ENCODE measurements at places on chromosomes 11 and 22. TPM values are rescaled to one million over a fixed set of nuclear protein-coding genes. Genes with fewer than 3 reads are reported as not detected.

MMP7 gene
- total RNA-seq: not detected

APOBEC3F gene
- total RNA-seq: 6.4 TPM

SH3BP1 gene
- total RNA-seq: 3.0 TPM

TMPRSS13 gene
- 0.18 TPM for total RNA-seq

OR51E2 gene
- not detected for total RNA-seq

POU2AF2 gene
- total RNA-seq: not detected

DNA sequence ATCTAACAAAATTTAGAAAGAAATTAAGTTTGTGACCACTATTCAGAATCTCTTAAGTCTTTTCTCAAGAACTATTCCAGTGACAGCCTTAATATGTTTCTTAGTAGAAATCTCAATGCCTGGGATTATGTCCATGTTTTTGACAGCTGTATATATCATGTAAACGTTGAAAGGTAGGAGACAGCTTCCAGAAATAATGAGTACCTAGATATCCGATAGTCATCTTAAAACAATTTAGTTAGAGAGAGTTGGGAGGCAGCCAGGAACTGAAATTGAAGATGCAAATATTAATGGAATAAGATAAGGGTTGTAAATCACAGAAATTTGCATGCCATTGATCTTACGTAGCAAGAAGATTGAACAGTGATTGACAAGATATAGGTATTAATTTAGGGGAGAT is 955.2 kb downstream of the JRKL start:
- no peak for DNase-seq

DNA sequence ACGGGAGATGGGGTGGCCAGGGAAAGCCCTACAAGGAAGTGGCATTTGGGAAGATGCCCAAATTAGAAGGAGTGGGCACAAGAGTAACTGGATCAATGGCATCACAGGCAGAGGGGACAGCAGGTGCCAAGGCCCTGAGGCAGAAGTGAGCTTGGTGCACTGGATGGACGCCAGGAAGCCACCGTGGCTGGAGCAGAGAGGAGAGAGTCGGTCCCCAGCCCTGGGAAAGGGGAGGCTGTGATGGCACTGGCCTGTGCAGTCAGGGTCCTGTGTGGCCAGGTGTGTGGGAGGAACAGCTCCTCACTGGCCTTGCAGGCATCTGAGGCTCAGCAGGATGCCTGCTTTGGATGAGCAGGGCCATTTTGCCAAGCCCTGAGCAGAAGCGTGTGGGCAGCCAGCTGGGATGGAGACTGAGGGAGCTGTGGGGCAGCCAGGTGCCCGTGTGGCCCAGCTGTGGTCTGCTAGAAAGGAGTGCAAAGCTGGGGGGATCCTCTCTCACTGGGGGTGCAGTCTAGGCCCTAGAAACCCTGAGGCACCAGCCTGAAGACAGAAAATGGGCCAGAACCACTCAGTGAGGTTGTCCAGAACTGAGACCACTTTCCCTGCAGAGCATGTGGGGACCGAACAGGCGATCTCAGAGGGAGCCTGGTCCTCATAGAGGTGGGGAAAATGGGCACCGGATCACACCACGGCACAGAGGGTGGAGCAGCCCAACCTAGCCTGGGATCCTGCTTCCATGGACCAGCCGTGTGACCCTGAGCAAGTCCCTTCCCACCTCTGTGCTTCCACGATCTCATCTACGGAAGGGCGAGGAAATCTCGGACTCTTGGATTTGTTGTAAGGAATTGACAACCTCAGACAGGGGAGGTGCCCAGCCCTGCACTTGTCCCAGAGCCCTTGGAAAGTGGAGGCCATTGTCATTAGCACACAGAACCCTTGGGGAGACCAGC is 78.6 kb upstream of the RTL6 start:
- DNase-seq: no peak

- no peak for DNase-seq
Observed at GRCh38 chr11:78156127-78156844, 16.9 kb upstream of the ALG8 start.

DNA sequence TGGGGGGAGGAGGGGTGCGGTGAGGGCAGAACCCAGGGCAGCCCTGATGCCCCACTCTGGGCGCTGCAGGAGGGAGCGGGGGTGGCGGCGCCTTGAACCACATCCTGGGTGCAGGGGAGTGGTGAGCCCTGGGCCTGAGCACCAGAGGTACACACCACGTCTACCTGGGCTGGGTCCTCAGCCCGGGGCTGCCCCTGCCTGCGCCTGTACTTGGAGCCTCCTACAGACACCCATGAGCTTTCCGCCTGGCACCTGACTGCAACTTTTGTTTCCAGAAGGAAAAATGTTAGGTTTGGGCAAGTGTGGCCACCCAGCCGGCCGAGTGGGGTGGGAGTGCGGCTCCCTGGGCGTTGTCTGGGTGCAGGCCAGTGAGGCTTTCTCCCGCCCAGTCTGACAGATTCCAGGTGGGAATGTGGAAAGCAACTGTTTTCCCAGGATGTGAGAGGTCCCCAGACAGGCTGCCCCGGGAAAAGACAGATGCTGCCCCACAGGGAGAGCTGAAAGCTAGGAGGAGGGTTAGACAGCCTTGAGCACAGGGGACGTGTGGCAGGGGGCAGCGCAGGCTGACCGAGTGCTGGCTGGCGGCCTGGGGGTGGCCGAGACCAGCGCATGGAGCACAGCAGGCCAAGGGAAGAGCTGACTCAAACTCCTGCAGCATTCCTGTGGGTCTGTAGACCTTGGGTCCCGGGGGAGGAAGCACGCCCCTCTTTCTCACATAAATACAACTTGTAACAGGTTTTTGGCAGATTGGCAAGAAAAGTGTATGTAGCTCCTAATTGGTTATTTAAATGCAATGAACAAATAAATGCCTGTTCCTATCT is 44.1 kb downstream of the GNB1L start:
- DNase-seq: no peak

- DNase-seq: no peak
Observed at GRCh38 chr11:110373051-110373702, 56.6 kb upstream of the FDX1 start.

GRCh38 chr11:7520981-7521487 is 7.2 kb downstream of the PPFIBP2 start:
- DNase-seq: no peak

DNA sequence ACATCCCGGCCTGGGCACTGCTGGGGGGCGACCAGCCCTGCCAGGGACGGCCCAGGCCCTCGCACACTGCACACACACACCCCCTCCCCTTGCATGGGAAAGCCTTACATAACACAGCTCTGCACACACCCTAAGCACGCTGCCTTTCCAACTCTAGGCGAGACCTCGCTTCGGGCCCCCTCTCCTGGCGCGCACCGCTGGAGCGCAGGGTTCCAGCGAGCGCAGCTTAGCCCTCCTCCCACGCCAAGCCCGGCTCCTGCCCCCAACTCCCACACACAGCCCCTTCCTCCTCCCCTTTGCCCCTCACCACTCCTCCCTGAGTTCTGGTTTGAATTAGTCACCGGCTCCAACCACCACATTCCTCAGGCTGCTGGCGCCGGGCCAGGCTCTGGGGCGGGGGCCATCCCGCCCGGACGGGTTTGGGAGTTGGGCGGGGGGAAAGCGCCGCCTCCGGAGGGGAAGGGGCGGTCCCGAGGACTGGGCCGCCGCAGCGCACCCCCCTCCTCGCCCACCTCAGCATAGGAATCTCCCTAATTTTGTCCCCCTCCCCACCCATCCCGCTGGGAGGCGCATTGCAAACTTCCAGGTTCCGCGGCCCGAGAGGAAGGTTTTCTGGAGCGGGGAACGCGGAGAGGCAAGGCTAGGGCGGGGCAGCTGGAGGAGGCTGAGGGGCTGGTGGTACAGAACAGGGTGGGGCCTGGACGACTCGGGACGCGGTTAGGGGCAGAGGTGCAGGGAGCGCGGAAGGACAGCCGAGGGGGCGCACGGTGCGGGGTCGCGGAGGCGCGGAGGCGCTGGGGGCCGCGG is 966 bp downstream of the AHNAK start:
- DNase-seq: peak; percentile 97

- DNase-seq: no peak
Observed at GRCh38 chr11:118234833-118235232, 10.0 kb upstream of the JAML start.

DNA sequence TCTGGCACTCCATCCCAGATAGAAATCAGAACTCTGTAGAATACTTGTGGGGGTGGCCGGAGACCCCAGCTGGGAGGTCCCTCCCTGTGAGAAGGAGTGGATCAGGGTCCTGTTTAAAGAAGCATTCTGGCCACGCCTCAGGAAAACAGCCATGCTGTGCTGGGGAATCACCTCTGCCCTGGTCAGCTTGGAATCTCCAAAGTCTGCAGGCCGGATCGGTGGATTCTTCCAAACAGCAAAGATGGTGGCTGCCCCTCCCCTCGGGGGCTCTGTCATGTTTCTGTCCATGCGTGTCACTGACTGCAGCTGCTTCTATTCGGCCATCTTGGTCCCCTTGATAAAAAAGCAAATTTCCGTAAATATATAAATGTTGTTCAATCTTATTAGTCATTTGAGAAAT is 365.9 kb downstream of the JRKL start:
- DNase-seq: no peak

GRCh38 chr22:47083379-47083986 is 321.0 kb downstream of the TBC1D22A start:
- DNase-seq: no peak

- no peak for DNase-seq
Observed at GRCh38 chr11:13880634-13881033, 81.9 kb upstream of the SPON1 start.

DNA sequence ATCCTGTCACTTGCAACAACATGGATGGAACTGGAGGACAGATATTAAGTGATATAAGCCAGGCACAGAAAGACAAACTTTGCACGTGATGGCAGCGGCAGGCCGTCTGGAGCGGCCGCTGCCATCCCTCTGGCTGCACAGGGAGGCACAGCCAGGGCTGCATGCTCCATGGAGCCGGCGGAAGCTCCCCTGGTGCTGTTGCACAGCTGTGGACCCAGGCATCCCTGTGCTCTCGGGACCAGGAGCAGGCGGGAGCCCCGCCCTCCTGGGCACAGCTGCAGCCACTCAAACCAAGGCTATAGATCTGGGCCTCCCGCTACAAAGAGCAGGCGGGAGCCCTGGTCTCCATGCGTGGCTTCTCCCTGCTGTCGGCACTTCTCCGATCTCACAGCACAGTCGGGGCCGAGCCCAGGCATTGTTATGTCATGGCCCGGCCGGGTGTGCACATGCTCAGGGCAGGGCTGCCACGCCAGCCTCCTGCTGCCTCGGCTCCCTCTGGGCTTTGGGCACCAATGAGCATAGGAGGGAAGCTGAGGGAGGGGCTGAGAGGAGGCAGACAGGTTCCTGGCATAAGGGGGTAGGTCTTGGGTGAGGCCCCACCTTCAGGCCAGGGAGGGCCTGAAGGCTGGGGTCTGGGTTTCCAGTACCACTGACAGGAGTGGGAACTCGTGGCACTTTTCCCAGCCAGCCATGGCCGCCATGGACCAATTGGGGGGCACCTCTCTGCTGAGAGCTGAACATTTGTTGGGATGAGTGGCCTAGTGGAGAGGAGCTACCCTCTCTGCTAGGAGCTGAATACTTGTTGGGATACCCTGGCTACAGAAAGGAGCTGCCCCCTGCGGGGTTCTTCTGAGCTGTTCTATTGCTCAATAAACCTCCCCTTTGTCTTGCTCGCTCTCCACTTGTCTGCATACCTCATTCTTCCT is 16.7 kb downstream of the RRP8 start:
- DNase-seq: no peak

DNA sequence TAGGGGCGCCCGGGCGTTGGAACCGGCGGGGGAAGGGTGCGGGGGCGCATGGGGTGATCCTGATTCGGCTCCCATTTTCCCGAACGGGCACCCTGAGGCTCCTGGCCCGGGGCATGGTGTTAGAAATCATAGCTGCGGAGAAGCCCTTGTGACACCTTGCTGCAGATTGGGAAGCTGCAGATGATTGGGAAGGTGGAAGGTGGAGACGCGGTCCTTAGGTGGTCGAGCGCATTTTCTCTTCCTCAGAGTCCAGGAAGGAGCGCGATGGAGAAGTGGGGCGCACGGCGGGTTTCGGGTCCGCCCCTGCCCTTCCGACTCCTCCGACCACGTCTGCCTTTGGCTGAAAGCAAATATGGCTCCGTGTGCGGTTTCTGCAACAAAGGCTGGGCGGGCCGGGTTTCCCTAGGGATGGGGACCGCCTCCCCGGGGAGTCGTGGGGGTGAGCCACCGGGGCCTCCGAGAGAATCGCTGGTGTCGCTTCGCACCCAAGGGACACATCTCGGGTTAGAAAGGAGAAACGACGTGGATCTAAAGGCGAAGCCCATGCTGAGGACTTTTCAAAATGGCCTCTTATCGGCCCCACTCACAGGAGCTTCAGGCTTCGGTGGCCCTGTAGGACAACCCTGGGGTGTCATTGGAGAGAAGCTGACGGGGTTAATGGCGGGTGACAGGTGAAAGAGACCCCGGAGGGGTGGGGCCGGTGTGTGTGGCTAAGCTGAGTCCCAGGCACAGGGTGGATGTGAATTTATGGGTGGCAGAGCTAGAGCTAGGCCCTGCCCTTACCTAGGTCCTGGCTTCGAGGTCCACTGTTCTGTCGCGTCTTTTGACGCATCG is 707 bp upstream of the FTH1 start:
- DNase-seq: peak; percentile 73

GRCh38 chr11:59877784-59878183 is 798 bp upstream of the OOSP3 start:
- no peak for DNase-seq

GRCh38 chr22:30371981-30372380 is 15.2 kb downstream of the CCDC157 start:
- DNase-seq: no peak

DNA sequence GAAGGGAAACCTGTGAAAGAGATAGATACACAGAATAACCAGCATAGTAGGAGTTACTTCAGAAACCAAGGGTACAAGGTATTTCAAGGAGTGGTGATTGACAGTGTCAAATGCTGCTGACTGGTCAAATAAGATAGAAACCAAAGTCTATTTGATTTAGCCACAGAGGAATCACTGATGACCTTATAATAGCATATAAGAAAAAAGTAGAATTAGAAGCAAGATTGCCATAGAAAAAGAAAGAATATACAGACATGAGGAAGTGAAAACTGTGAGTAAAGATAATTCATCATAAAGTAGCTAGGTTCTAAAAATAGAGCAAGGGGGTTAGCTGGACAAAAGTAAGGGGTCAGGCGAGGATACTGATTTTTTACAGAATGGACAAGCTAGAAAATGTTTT is 14.2 kb downstream of the ZBTB44 start:
- DNase-seq: no peak

DNA sequence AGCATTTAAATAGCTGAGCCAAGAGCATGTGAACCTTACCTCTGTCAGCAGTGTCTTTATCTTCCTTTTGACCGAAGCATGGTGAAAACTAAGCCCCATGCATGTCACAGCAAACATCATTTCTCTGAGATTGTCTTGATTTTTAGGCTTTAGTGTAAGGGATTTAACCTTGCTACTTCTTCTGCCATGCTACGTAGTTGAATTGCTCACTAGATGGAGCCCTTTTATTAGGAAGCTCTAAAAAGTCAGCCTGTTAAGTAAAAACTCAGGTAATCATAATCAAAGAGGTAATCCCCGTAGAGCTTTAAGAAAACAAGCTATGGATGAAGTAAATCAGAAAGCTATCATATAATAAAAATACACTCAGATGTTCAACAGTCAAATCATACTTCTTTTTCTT is 149.5 kb downstream of the PGR start:
- DNase-seq: no peak

GRCh38 chr11:130115218-130115617 is 44.4 kb upstream of the ST14 start:
- DNase-seq: no peak

GRCh38 chr11:96265220-96265737 is 77.7 kb downstream of the MAML2 start:
- no peak for DNase-seq

All from heart right ventricle (tissue), 16 donors.